ENCODE measurements at places on chromosomes 2 and 18. TPM values are rescaled to one million over a fixed set of nuclear protein-coding genes. Genes with fewer than 3 reads are reported as not detected.

- DNase-seq, result no peak
Measured at GRCh38 chr18:37741032-37741623, 175.5 kb upstream of the CELF4 start.

- DNase-seq, result peak; percentile 48
Measured at GRCh38 chr2:74003494-74004211, 18.9 kb downstream of the TET3 start.

- DNase-seq, result no peak
Measured at GRCh38 chr2:98769114-98769476, 38.2 kb upstream of the MGAT4A start.

GRCh38 chr2:8693157-8693821, 11.4 kb downstream of the ID2 start:
- peak; percentile 72 for DNase-seq

GRCh38 chr2:205245652-205246051, 436.6 kb upstream of the NRP2 start:
- no peak for DNase-seq

DNA sequence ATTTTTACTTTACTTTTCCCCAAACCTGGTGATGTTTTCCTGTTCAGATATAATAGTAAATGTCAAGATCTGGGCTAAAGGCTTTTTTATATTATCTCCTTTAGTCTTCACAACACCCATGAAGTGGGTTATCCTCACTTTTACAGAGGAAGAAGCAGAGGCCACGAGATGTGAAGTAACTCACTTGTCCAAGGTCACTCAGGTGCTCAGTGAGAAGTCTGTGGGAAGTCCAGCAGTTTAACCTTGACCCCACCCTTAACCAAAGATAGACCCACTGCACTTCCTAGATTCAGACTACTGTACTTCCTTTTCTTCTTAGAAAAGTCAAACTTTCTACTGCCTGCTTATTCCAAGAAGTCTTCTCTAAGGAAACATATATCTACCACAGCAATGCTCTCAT, 56.3 kb upstream of the STAT1 start:
- no peak for DNase-seq

DNA sequence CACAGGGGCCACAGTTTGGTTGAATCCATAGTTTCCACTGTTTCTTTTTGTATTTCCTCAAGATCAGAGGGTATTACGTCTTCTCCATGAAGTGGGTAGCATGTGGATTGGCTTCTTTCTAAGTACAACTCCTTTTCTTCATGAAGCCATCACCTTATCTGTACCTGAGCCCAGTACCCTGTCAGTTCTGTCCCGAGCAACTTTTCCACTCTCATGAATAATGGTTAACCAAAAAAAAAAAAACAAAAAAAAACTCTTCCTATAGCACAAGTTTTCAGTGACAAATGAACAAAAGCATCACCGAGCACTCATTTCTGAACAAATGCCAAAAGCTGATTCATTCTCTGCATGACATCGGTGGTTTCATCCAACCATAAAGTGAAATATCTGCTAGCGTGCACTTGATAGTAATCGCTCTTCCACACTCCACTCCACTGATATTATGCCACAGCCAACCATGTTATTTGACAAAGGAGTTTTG, 53.0 kb upstream of the CCDC150 start:
- DNase-seq, result no peak

The CCT7 gene
- total RNA-seq, result 529 TPM

The ARHGAP28 gene
- total RNA-seq, result 7.9 TPM

The CXCR4 gene
- total RNA-seq, result 0.79 TPM

The ADRA2B gene
- total RNA-seq, result 2.7 TPM

The ALPP gene
- 0.20 TPM for total RNA-seq

The TOGARAM2 gene
- 0.18 TPM for total RNA-seq

The RNF144A gene
- 9.8 TPM for total RNA-seq

The CPLX4 gene
- total RNA-seq, result not detected

Data from H9 (cell line).